Stimulated activated CD4-positive, alpha-beta T cell treated with anti-CD3 and anti-CD28 coated beads, Interleukin-1b, Interleukin-23, amount 100 ng/mL, for 24 hours (primary cell): ENCODE measurements at places on chromosomes 6 and 20.

GRCh38 chr20:58708246-58708931 is 15.8 kb downstream of the NPEPL1 start:
- DNase-seq, result no peak

GRCh38 chr6:144690666-144691065 is 405.5 kb downstream of the UTRN start:
- no peak for DNase-seq

DNA sequence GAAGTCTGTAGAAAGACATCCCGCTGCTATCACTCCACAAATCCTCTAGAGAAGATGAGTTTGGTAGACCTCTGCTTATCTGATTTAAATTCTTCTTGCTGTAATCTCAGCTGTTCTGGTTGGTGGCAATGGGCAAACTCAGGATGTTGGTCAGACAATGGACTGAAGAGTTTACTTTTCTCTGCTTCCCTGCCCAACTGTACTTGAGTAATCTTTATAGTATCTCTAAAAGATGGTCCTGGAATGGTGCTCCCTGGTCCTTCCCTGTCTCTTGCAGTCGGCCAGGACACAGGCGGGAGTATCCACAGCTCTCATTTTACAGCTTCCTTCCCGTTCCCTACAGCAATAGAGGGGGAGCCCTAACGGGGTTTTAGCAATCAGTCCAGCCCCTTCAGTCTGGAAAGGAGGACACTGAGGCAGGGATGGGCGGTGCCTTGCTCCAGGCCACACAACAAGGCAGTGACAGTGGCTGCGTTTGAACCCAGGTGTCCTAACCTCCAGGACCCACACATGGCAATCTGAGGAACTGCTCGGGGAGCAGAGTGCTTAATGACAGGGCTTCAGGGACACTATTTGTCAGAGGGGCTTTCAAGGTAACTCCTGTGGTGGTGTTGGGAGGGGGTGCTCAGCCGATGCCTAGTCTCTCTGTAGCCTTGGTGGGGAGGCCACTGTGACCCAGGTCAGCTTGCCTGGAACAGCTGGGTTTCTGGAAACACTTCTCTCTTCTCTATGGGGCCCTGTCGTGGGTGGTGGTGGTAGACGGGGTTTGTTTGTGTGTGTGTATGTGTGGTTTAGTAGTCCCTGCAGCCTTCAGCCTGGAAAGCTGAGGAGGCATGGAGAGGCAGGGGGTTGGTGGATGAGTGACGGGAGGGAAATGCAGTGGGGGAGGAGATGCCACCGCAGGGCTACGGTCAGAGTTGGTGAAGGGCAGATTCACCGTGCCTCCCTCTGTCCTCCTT is 9.5 kb upstream of the VEGFA start:
- no peak for DNase-seq

GRCh38 chr6:56732517-56732916 is 89.8 kb upstream of the DST start:
- no peak for DNase-seq

DNA sequence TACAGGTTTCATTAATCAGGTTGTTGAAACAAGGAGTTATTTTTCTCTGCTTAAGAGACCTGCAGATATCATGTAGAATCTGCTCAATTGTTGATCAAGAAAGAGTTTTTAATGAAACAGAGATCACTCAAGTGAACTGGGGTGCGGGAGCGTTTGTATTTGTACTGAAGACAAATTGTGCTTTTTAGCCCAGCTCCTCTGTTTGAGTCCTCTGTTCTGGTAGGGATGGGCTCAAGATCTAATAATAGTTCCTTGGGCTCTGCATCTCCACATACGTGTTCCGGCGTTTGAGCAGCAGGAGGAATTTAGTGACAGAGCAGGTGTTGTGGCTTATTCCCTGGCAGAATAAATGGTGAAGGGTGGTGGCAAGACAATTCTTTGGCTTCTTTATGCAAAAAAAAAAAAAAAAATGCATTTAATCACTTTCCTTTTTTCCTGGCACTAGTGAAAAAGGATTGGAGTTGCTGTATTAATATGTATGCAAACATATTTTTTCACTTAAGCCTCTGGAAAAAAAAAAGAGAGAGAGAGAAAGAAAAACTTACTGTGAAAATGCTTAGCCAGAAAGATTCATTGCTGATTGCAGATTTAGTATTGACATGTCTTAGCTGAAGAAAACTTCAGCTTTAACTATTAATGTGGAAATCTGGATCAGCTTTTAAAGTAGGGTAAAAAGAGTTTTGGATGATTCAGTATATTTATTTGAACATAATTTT is 4.0 kb downstream of the CITED2 start:
- DNase-seq, result no peak

GRCh38 chr6:31171931-31172905 is 1.7 kb upstream of the POU5F1 start:
- DNase-seq, result no peak

- no peak for DNase-seq
Measured at GRCh38 chr6:37391120-37391519, 37.3 kb downstream of the RNF8 start.

- no peak for DNase-seq
Measured at GRCh38 chr6:12653486-12653885, 63.1 kb upstream of the PHACTR1 start.

- no peak for DNase-seq
Measured at GRCh38 chr6:130776287-130776925, 50.8 kb upstream of the SMLR1 start.

GRCh38 chr6:36698196-36698595 is 570 bp downstream of the RAB44 start:
- DNase-seq, result no peak

DNA sequence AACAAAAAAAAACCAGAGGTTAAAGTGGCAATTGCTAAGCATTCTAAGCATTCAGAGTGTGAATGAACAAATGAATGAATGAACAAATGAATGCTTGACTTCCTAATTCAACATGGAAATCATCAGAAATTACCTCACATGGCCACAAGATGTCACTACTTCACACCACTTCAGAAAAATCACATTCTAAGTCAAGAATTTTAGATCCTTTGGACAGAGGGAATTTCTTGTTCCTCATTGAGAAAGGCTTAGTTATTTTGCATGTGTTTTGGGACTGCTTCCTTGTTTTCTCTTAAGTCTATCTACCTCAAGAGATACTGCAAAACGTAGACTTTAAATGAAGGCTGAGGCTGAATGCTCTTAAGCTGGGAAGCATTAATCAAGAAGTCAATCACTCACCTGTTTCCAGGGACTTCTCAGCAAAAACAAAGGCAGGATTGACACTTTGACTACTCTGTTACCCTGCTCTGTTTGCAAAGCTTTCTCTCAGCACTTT is 120.2 kb downstream of the MBOAT1 start:
- no peak for DNase-seq

GRCh38 chr20:11906626-11907480 is 10.8 kb upstream of the BTBD3 start:
- no peak for DNase-seq

GRCh38 chr20:49787371-49788357 is 25.0 kb upstream of the SLC9A8 start:
- no peak for DNase-seq

GRCh38 chr6:6538261-6538660 is 50.3 kb upstream of the LY86 start:
- DNase-seq, result no peak

DNA sequence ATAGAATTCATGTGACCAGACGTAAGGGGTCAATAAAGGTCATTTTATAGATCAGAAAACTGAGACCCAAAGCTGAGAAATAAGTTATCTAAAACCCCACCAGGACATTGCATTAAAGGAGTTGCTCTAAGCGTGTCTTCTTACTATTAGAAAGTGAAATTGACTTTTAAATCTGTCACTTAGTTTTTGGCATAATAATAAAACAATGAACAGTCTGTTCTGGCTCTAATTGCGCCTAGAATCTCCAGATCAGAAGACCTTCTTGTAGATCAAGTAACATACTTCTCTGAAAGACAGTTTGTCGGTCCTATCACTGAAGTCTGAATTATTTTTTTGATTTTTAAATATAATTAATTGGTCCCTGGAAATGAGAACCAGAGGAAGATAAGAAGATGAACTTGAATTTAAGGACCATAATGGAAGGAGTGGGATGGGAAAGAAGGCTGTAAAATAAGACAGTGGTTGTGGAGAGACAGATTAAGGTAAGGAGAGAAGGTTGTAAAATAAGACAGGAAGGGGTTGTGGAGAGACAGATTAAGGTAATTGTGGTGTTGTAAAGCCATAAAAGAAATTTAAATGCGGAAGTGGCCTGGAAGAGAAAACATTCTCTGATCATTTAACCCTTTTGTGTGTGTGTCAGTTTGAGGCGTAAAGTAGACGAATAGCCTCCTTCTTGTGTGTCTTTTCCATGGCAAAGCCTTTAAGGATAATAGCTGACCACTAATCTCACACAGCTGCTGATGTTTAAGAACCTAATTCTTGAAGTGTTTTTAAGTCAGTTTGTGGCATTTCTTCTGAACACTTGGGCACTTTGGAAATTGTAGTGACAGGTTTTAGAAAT is 20.1 kb downstream of the TOP1 start:
- DNase-seq, result no peak

- DNase-seq, result no peak
Measured at GRCh38 chr6:107668743-107669474, 155.2 kb downstream of the SCML4 start.

GRCh38 chr20:16581241-16581640 is 8.0 kb upstream of the KIF16B start:
- no peak for DNase-seq

DNA sequence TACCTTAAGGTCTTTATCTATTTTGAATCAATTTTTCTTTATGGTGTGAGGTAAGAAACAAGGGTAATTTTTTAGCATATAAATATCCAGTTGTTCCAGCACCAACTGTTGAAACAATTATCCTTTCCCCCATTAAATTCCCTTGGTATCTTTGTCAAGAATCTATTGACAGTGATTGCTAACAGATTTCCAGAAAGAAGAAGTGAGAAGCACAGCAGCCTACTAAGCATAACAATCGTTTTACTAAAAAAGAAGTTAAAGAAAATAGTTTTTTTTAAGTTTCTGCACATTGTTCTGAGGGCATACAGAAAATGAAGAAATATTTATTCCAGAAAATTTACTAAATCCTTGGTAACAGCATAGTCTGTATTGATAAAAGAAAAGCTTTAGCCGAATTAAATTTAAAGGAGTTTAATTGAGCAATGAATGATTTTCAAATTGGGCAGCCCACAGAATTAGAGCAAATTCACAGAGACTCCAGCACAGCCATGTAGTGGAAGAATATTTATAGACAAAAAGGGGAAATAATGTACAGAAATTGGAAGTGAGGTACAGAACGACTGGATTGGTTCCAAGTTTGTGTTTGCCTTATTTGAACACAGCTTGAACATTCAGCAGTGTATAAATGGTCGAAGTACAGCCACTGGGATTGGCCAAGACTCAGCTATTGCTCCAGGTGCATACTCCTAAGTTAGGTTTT is 97.9 kb upstream of the UST start:
- DNase-seq, result no peak

DNA sequence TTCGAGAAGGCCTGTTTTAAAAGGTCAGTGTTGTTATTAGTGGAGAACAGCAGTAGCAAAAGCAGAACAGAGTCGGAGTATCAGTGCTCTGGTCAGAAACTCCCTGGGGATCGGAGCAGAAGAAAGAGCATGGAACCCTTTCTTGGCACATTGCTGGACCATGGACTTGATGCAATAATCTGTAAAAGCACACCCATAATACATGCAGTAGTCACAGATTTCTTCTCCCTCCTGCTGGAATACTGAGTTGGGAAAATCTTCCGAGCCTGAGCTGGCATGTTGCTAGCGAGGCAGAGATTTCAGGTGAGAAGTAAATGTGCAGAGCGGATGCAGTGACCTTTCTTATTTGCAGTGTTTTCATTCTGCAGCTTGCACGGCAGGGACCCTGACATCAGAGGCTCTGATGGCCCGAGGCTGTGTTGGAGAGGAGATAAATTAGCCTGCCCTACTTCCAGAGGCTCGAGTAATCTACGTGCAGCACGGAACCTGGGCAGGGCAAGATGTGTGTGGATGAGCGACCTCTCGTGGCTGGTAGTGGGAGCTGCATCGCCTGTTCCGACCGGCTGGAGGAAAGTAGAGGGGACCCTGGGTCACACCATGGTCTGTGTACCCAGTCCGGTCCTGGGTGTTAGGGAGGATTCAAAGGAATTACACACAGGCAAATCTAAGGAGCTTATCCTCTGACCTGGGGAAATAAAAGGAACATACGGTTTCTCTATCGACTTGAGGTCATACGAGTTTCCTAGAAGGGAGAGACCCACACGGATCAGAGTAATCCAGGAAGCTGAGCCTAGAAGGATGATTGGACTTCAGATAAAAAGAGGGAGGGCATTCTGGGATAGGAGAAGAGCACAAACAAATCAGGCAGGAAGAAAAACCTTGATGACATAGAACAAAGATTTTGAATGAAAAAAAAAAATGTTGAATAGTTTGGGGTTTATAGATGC is 137.0 kb upstream of the STMND1 start:
- DNase-seq, result peak; percentile 43

DNA sequence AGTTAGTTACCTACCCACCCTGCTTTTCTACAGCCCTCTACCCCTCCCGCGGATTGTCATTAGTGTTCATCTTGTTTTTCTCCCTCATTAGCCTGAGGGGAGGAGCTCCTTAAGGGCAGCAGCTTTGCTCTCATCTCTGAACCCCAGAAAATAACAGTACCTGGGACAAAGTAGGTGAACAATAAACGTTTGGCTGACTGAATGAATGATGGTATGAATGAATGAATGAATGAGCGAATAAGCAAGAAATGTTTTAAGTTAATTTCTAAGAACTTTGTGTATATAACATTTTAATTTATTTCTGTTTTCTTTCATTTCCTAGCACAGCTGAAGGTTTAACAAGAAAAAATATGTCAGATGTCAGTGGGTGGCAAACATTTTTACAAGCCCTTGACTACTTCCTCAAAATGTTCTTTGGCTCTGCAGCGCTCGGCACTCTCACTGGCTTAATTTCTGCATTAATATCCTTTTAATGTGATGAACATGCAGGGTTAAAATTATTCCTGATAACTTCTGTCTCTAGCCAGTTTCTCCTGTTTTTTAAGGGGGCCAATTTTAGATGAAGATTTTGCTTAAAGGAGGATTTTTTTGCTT is 50.1 kb downstream of the SLC9A8 start:
- DNase-seq, result no peak

- DNase-seq, result no peak
Measured at GRCh38 chr6:12621754-12622153, 94.8 kb upstream of the PHACTR1 start.

- no peak for DNase-seq
Measured at GRCh38 chr6:37589198-37589597, 89.5 kb upstream of the CCDC167 start.

DNA sequence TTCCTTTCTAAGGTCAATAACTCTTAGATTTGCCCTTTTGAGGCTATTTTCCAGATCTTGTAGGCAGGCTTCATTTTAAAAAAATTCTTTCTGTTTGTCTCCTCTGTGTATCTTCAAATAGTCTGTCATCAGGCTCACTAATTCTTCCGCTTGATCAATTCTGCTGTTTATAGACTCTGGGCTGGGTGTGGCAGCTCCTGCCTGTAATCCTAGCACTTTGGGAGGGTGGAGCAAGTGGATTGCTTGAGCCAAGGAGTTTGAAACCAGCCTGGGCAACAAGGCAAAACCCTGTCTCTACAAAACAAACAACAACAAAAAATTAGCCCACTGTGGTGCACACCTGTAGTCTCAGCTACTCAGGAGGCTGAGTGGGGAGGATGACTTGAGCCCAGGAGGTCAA is 40.0 kb upstream of the SCP2D1 start:
- no peak for DNase-seq
